ENCODE measurements at places on chromosomes 4 and X.

GRCh38 chr4:100367451-100367850 is 150.4 kb downstream of the EMCN start:
- no peak for DNase-seq

DNA sequence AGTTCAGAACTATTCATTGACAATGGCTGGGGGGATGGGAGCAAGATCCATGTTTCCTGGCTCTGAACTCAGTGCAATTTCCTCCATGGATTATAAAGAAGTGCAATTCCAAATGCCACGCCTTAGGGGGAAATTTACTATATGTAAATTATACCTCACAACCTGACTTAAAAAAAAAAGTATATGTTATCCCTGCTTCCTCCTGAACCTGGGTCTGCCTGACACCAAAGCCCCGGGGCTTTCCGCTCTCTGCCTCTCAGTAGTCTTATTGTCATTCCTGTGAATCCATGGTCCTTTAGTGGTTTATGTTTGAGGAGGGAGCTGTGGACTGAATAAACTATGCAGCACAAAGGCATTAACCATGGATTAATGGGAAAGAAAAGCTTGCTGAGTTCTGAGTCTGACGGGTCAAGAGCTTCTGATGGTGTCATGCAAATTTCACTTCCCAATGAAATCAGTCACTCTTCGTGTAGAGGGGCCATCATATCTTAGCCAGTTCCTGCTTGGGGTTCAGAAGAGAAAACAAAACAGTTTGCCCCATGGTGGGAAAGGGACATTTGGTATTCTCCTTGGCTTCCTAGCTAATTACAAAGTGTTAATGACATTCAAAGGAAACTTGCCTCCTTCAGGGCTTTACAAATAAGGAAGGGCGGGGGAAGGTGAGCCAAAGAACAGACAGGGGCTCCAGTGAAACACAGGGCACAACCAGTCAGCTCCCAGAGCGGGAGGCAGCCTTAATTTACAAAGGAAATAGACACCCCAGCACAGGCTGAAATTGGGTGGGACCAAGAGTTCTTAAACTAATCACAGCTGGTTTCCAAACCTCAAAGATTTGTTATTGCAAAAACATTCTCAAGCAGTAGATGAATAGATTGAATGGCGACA is 14.3 kb downstream of the FAM9C start:
- DNase-seq, result no peak

- DNase-seq, result no peak
Measured at GRCh38 chrX:134396174-134396573, 63.8 kb upstream of the HPRT1 start.

DNA sequence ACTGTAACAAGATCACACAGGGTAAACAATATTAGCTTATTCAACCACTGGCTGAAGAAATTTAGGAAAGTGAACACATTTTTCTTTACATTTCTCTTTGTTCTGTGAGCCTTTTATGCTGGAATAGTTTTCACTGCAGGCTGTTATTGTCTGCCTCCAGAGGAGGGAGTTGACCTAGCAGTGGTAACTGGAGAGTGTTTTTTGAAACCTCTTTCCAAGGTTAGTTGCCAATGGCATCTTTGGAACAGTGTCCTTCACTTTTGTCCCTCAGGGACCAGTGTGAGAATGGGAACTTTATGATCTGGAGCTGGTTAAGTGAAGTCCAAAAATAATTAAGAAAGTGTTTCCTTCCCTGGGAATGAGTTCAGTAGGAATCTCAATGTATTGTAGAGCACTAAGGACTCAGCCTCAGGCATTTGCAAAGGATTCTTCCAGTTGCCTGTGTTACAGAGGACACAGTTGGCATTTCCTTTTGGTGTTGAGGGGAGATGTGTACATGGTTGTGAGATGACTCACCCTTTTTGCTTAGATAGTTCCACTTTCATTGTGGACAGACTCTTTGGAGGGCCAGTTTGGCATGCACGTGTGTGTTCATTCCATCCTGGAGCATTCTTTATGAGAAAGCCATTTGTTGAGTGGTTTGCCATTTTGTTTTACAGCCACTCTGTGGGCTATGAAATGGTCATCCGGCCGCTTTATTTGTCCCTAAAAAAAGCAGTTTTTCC is 61.3 kb downstream of the AR start:
- DNase-seq, result no peak

- DNase-seq, result no peak
Measured at GRCh38 chr4:87219632-87220093, 755 bp downstream of the KLHL8 start.

DNA sequence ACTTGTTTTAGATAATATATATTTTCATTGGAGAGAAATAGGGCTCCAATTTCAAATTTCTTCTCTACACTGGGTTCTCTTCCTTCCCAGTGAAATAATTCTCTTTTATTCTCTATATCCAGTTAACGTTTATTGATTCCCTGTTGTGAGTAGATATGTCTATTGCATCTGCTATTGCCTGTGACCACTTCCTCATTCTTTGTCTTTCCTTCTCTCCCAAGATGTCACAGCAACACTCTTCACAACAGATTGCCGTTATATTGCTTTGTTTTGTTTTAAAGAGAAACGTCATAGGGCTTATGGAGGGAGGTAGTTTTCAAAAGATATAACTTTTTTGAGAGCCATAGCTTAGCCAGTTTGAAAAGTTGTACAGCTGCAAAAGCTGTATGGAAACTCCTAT is 343.8 kb downstream of the ARHGAP24 start:
- DNase-seq, result no peak

- DNase-seq, result no peak
Measured at GRCh38 chrX:11577603-11578002, 88.1 kb downstream of the ARHGAP6 start.

GRCh38 chr4:57736781-57737180 is 626.6 kb upstream of the IGFBP7 start:
- no peak for DNase-seq

DNA sequence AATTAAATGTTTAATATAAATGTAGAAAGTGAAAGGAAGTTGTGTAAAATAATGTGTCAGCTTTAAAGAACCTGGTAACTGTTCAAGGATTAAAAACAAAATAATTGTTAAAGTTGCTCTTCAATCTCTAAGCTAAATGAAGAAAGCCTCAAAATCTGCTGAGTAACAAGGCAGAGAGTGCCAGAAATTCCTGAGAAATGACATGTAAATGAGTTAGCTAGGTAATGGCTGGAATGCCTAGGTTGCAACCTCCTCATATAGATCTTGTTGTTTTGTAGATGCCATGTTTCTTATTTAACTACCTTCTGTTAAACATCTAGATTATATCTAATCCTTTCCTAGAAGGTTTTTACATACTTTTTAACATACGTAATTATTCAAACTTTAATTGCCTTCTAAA is 763.6 kb upstream of the AGA start:
- no peak for DNase-seq

- DNase-seq, result no peak
Measured at GRCh38 chr4:177265729-177266128, 43.9 kb upstream of the NEIL3 start.

DNA sequence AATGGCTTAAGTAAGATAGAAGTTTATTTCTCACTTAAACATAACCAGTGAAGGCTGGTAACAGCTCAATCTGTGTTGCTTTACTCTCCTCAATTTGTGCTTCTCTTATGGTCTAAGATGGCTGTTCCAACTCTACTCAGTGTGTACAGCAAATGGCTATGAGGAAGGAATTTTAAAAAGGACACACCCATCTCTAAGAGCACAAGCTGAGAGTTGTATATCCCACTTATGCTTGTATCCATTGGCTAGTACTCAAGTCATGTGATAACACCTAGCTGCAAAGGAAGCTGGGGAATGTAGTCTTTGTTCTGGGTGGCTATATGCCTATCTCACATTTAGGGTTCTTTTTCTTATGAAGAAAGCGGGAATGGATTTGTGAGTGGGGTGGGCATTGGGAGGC is 63.3 kb downstream of the GPAT3 start:
- no peak for DNase-seq

GRCh38 chrX:16250296-16250695 is 83.0 kb downstream of the MAGEB17 start:
- DNase-seq, result no peak

DNA sequence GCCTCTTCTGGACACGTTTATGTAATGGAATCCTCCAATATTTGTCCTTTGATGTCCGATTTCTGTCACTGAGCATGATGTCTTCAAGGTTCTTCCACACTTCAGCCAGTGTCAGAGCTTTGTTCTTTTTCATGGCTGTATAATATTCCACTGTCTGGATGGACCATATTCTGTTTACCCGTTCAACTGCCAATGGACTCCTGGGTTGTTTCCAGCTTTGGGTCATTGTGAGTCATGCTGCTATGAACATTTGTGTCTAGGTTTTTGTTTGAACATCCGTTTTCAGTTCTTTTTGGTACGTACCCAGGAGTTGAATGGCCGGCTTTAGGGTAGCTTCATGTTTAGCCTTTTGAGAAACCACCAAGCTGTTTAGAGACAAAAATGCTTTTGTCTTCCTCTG is 93.2 kb downstream of the SHOX start:
- DNase-seq, result no peak

DNA sequence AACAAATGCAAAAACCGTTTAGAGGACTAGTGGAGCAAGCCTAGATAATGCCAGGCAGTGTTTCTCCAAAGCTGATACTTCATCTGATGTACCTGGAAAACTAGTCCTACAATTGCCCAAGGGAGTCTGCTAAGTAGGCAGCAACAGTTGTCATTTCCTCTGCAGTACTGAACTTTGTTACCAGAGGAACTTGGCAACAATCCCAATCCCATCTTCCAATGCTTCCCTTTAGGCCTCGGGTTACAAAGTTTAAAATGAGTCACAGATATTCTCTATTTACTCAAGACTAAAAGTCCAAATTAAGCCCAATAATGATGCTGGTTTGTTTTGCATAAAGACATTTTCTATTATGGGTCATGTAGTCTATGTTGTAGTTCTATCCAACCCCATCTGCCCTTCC is 120.0 kb upstream of the GLRA2 start:
- no peak for DNase-seq

DNA sequence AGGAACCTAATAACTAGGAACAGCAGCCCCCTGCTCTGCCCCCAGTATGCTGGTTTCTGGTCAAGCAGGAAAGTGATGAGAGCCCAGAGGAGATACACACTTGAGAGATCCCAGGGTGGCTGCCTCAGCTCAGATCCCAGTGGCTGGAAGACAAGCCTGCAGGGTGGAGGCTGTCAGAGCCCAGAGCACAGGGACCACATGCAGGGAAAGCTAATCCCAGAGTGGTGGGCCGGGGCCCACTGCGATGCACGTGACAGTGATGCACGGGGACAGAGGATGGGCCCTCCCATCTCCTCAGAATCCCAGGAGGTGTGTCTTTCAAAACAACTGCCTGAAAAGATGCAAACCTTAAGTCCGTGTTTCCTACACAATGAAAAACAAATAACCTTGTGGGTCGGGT is 29.1 kb upstream of the CRMP1 start:
- no peak for DNase-seq

- DNase-seq, result no peak
Measured at GRCh38 chr4:88230969-88231771, 53.2 kb downstream of the PPM1K start.

DNA sequence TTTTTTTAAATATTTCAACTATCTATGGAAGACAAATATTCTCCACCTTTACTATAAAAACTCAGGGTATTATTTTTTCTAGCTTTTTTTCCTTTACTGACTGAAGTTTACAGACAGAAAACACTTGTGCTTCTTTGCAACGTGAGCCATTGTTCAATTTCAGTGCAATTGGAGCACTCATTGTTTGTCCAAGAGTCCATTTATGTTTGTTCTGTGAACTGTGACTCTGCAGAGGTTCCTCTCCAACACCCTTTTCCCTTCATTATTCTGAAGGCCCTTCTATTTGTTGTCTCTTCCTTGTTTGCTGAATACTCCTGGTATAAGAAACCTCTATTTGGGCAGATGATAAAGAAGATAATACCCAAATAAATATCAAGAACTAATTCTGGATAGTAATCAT is 37.4 kb downstream of the DAPP1 start:
- DNase-seq, result no peak

DNA sequence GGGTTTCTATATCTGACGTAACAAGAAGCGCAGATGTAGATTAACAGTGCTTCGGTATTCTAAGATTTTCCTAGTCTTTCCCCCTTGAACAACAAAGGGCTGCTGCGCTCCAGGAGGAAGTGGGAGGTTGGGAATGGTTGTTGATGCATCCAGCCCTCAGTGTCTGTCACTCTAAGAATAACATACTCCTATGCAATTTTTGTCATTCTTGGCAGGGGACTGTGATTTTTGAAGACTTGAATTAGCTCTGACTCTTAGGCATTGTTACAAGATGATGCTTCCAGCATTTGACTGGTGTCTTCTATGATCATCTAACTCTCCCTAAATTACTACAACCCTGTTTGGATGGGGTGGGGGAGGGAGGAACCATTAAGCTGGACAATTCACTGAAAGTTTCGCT is 394.2 kb downstream of the ARHGAP24 start:
- DNase-seq, result no peak

DNA sequence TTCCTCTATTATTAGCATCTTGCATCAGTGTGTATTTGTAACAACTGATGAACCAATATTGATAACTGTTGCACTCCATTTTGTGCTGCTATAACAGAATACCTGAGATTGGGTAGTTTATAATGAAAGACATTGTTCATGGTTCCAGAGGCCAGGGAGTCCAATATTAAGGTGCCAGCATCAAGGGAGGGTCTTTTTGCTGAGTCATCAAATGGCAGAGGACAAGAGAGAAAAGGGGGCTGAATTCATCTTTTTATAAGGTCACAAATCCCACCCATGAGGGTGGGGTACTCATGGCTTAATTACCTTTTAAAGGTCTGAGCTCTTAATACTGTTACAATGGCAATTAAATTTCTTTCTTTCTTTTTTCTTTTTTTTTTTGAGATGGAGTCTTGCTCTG is 7.2 kb downstream of the MYOZ2 start:
- no peak for DNase-seq

DNA sequence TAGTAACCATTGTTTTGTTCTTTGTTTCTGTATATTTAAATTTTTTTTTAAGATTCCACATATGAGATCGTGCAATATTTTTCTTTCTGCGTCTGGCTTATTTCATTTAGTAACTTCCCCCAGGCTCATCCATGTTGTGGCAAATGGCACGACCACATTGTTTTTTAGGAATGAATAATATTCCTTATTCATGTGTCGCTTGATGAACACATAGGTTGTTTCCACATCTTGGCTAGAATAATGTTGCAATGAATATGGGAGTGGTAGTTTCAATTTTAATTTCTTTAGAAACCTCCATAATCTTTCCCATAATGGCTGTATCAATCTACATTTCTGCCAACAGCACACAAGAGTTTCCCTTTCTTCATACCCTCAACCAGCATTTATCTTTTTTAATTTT is 166.8 kb upstream of the NR3C2 start:
- no peak for DNase-seq

GRCh38 chr4:115365185-115365584 is 251.8 kb upstream of the NDST4 start:
- no peak for DNase-seq

- DNase-seq, result no peak
Measured at GRCh38 chr4:26289401-26289800, 31.4 kb upstream of the RBPJ start.
